Esophagus muscularis mucosa (tissue), 4 donors: ENCODE measurements at places on chromosomes 6 and 20. TPM values are rescaled to one million over a fixed set of nuclear protein-coding genes. Genes with fewer than 3 reads are reported as not detected.

DNA sequence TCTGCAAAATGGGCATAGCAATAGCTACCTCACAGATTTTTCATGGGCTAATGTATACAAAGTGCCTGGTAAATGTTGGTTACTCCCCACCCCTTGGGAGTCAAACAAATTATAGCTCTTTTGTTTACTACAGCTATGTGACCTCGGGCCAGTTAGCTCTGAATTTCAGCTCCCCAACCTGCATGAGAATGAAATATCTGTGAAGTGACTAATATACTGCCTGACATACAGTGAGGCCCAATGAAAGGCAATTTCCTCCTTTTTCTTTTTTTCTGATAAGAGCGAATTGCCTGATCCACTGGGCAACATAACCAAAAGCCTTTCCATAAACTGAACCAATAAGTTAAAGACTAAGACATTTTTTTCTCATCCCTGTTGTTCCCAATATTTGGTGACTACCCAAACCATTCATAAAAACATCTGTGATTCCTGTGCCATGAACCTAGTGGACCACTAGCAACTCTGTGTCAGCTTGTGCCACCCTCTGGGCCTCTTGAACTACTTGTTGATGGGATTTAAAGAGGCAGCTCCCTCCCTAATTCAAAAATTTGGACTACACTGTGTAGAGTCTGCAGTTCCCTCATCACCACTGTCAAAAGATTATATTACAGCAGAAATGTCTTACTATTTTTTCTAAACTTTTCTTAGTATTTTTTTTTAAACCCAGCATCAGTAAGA, 91.9 kb upstream of the TMEM30A start:
- no peak for DNase-seq

DNA sequence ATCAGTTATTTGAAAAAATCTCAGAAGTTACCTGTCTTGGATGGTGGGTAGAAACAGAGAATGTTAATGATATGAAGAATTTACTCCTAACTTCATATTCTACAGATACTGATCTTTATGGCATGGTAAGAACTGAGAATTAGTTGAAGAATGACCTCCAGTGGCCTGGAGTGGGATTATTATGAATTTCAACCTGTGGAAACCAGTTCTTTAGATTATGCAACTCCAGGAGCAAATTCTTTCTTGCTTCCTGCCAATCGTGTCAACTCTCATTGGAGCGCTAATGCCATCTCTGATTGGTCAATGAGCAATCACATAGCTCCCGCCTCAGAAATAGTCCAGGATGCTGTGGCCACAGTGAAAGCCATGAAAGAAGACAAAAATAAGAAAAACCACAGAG, 40.6 kb downstream of the LYRM2 start:
- no peak for DNase-seq

DNA sequence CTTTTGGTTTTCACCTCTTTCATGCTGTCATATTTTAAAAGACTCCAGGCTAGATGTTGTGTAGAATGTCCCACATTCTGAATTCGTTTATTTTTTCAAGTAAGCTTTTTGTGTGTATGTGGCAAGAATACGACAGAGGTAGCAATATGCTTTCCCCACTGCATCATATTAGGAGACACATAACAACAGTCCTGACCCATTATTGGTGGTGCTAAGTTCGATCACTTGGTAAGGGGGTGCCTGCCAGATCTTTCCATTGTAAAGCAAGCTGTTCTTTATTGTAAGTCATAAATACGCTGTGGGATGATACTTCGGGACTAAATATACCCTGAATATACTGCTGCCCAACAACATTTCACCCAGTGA, 588 bp upstream of the NCOA3 start:
- DNase-seq, result no peak

Gene BMP2
- 6.8 TPM for total RNA-seq

Gene ANKEF1
- total RNA-seq, result 1.0 TPM

Gene SLA2
- total RNA-seq, result 0.26 TPM
